Epithelial cell of proximal tubule (primary cell): ENCODE measurements at places on chromosomes 7 and 10. TPM values are rescaled to one million over a fixed set of nuclear protein-coding genes. Genes with fewer than 3 reads are reported as not detected.

GRCh38 chr7:104160375-104160774 lies 47.4 kb downstream of the ORC5 start:
- DNase-seq = no peak

- no peak for DNase-seq
Measured at GRCh38 chr7:12683678-12684585, 3.5 kb upstream of the ARL4A start.

DNA sequence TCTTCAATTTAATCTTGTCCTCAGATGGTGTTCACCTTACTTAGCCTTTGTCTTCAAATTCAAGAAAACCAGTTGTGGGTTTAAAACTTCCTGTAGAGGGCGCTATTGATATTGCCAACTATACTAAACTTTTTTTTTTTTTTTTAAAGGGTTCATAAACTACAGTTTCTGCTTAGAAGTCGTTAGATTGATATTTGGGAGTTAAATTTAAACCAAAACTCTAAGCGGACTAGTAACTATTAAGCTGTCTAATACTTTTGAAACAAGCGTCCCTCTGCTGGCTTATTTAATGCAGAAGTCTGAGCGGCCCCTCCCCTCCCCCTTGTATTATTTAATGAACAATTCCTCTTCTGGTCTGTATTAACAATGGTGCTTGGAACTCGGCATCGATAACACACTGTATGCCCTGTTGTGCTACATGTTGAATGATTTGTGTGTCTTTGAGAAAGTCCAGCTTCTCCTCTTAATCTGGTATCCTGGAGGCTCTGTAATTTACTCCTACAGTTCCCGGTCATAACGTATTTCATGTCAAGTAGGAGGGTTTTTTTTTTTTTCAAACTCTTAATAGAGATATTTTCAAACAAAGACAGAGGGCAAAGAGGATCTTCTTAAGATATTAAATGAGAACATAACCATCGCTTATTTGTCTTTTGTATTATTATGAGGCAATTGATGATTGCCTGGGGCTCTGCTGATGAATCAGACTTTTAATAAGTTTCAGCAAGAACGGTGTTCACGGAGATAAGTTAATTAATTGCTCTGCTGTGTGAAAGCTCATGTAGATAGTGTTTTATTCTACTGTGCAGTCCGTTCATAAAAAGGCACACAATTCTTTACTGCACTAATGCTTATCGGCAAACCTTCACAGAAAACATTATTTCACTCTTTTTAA lies 22.6 kb upstream of the CREB5 start:
- peak; percentile 66 for DNase-seq

RARRES2 gene
- total RNA-seq = 6.1 and 9.1 TPM in 2 replicates

DNA sequence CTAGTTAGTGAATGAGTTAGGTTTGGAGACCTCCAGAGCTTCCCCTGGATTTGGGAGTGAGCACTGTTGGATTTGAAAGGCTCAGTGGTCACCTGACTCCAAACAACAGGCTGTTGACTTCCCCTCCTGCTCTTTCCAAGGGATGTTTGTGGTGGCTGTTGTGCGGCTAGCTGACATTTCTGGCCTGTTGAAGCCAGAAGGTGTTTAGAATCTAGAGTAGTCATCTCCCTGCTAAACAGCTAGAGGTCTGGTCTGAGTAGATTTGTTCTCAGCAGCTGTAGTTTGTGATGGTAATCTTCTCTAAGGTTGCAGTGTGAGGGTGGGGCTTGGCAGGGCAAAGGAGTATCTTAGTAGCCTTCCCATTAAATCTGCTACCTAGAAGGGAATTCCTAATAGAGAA lies 30.1 kb downstream of the BPGM start:
- no peak for DNase-seq

- DNase-seq = no peak
Measured at GRCh38 chr10:103044942-103045489, 126.9 kb downstream of the CNNM2 start.

DNA sequence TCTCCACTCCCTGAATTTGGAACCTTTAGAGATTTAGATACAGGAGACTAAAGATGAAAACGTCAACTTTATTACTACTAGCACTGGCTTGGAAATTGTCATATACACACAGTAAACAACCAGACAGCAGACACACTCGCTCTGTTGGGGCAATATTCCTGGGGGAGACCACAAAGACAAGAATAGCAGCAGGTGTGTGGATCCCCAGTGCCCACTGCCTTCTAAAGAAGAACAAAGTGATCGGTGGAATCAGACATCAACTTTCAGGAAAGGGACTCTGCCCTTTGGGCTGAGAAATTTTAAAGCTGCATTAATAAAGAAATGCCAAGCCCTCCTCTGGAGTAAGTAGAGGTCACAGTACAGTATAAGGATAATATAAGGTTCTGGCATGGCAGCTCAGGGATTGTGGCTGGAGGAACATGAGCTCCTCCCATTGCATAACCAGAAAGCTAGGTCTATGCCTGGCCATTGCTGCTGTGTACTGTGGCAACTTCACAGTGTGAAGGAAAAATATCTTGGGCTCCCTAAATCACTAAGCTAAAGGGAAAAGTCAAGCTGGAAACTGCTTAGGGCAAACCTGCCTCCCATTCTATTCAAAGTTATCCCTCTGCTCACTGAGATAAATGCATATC lies 57.1 kb upstream of the ANKRD1 start:
- no peak for DNase-seq

CTTNBP2 gene
- 1.8 and 2.0 TPM in 2 replicates for total RNA-seq
